ENCODE measurements at places on chromosomes 12 and 14.
A peak's percentile ranks its signal among the peaks of the same experiment; 100 is the strongest.

GRCh38 chr14:89444516-89445125, 27.6 kb upstream of the FOXN3 start:
- DNase-seq, result no peak

GRCh38 chr12:115910057-115910456, 367.4 kb downstream of the MED13L start:
- DNase-seq, result no peak

- no peak for DNase-seq
Measured at GRCh38 chr14:36666416-36667206, 5.0 kb downstream of the PAX9 start.

- DNase-seq, result no peak
Measured at GRCh38 chr12:53577941-53578352, 48.2 kb downstream of the ATF7 start.

DNA sequence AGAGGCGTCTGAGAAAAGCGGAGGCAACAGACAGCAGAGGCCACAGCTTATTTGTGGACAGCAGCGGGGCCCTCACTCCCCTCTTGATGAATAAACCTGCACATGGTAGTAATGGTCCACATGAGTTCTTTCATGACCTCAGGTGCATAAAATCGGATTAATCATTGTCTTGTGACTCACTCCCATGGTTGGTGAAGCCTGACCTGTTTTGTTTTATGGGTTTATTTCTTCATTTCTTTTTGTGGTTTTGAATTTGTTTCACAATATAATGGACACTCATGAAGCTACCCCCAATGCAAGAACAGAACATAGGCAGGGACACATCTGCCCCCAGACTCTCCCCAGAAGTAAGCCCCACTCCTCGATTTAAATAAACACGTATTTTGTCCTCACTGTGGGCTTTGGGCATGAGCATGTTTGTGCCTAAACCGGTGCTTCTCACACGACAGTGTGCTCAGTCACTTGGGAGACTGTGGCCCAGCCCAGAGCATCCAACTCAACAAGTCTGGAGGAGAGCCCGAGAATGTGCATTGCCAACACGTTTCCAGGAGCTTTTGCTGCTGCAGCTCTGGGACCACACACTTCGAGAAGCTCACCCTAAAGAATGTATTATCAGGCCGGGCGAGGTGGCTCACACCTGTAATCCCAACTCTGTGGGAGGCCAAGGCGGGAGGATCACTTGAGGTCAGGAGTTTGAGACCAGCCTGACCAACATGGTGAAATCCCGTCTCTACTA, 116.1 kb downstream of the SCARB1 start:
- DNase-seq, result no peak

DNA sequence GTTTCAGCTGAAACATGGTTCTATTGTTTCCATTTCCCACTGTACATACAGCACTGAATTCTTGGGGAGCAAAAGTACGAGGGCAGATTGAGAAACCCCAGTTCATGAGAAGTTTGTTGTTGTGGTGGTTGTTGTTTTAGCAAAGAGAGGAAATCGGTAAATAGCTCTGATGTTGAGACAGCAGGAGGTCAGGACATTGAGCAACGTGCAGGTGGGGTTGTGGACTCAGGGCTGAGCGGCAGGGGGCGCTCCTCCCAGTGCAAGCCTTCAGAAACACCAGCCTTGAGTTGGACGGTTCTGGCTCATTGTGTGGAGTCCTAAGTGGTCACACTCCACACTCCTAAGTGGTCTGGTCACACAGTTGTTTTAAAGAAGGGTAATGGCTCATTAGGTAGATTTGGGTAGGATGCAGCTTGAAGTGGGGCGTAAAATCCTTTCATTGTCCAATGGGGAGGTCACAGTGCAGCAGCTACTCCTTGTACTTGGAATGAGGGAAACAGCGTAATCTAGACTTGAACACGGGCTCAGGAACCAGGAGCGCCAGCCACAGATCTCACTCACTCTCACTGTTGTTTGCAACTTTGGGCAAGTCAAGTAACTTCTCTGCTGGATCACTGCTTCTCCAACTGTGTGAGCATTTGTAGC, 14.5 kb upstream of the PWP1 start:
- DNase-seq, result peak; percentile 47

- no peak for DNase-seq
Measured at GRCh38 chr14:103315351-103315911, 18.6 kb upstream of the EIF5 start.

DNA sequence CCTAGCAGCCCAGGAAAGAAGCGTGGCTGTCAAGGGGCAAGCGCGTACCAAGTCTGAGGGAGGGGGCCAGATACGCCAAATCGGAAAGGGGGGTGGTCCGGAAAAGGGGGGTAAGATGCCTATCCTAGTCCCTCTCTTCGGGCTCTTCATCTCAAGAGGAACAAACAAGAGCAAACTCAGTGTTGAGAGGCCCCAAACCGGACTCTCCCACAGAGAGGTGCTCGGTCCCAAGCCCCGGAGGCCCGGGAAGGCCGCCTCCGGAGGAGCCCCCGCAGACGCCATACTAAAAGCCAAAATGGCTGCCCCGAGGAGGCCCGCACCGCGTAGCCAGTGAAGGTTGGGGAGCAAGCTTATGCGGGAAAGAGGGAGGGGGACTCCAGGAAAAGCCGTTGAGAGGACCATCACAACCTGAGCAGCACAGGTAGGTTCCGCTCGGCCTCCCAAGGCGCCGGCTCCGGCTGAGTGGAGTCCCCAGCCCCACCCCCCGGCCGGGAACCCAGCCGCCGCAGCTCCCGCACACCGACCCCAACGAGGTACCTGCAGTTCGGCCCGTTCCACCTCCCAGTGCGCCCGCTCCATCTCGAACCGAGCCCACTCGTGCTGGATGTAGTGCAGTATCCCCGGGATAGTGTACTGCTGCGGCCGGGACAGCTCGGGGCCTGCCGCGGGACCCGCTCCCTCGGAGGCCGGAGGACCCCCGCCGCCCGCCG, at the start of gene AP4S1:
AP4S1 (plus strand) TSS at position 283 of the 710 bp plus-strand sequence. CDS start 40,548 bp downstream, outside the sequence.
- DNase-seq, result no peak

DNA sequence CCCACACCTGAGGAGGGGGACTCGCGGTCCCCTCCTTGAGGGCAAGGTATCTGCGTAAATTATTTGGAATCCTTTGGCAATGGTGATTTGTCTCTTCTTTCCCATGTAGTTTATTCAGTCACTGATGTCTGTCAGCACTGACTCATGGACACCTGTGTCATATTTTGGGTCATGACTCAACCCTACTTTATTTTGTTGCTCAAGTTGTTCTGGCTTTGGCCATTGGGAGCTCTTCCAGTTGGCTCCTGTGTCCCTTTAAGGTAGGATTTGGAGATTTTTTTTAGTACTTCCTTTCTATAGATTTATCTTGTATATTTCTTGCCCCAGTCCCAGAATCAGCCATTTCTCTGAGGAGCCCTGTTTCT, 47.4 kb upstream of the C14orf180 start:
- DNase-seq, result no peak

GRCh38 chr14:90658541-90658967, 157.7 kb downstream of the TTC7B start:
- DNase-seq, result no peak

DNA sequence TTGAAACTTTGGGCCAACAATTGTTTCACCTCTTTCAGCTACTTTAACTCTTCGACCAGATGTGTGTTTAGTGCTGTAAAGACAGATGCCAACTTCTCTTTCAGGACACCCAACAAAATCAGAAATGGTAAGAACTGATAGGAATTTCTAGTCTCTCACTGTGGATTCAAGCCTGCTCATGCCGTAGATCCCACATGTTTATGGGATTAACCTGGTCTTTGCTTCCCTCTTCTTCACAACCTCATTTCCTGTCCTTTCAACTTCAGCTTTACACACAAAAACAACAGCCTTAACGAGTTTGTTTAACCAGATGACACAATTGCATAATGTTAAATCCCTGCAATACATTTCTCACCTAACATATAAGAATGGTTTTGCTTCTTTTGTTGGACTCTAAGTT, 1031.9 kb upstream of the LRFN5 start:
- no peak for DNase-seq

DNA sequence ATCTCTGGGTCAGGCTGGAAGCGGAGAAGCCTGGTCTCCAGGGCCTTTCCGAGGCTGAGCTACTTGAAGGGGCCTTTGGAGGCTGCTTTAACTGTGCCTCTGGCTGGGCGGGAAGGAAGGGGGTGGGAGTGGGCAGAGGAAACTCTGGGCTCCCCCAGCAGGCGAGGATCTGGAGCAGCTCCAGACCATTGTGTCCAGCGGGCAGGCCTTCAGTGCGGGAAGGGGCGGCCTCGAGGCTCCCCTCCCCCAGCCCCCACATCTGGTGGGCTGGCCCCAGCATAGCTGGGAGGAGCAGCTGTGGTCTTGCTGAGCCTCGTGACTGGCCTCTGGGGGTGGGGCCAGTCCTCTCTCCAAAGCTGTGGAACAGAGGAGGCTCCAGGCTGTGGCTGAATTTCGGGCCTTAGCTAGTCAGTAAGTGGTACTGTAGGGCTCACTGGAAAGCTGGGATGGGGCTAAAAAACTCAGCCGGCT, 3.4 kb downstream of the TAMALIN start:
- no peak for DNase-seq

GRCh38 chr14:101405171-101405883, 156.0 kb upstream of the DIO3 start:
- no peak for DNase-seq

DNA sequence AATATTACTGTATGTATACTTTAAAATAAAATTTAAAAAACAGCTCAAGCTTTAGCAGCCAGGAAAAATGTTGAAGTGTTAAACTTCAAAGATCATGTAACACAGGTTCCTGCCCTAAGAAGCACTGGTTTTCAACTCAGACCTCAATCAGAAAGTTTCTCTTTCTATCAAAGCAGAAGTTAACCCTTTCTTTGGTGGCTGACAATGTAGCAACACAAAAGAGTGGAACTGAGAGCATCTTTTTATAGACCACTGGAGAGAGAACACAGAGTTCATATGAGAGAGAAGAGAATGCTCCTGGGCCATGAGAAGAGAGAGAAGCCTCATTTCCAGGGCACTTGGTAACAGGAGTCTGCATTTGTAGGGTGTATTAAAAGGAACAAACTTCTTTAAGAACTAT, 42.2 kb upstream of the KTN1 start:
- DNase-seq, result no peak

- DNase-seq, result peak; percentile 84
Measured at GRCh38 chr14:39368261-39368959, 63.8 kb downstream of the FBXO33 start.

- DNase-seq, result peak; percentile 25
Measured at GRCh38 chr12:124240493-124240892, 54.4 kb upstream of the RFLNA start.

- DNase-seq, result no peak
Measured at GRCh38 chr12:112939761-112940381, 1.6 kb downstream of the OAS3 start.

GRCh38 chr14:73188501-73188911, 48.8 kb upstream of the PAPLN start:
- DNase-seq, result no peak

- no peak for DNase-seq
Measured at GRCh38 chr12:52268212-52268611, 6.2 kb upstream of the KRT86 start.

DNA sequence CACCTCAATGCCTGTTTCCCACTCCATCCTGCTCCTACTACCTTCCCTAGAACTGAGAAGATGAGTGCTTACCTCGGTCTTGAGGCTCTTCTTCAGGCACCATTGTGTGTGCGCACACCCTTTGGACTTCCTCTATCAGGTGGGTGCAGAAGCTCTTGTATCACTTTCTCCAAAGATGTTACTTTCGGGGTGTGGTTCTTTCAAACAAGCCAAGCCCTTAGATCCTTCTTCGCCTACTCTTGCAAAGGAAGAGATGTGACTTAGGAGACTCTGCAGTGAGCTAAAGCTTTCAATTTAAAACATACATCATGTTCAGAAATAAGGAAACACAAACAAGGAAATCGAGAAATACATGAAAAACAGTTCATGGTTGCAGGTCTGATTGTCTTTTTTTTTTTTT, at the start of gene CLEC4C:
CLEC4C (minus strand) TSS at position 130 of the 400 bp plus-strand sequence; CDS start at position 103, 27 bp downstream.
- no peak for DNase-seq

- DNase-seq, result no peak
Measured at GRCh38 chr12:15495746-15496145, 173.4 kb downstream of the PTPRO start.

GRCh38 chr12:26101350-26101734, 23.5 kb downstream of the BHLHE41 start:
- DNase-seq, result no peak

DNA sequence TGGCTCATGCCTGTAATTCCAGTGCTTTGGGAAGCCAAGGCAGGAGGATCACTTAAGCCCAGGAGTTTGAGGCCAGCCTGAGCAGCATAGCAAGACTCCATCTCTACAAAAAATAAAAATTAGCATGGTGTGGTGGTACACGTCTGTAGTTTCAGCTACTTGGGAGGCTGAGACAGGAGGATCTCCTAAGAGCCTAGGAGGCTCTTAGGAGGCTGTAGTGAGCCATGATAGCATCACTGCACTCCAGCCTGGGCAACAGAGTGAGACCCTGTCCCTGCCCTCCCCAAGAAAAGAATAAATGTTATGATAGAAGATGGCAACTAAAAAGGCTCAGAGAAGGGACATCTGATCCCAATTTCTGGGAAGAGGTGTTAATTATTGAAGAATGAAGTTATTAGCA, 3.2 kb upstream of the MANSC1 start:
- no peak for DNase-seq

GRCh38 chr12:120977531-120978295, 630 bp upstream of the HNF1A start:
- DNase-seq, result no peak

DNA sequence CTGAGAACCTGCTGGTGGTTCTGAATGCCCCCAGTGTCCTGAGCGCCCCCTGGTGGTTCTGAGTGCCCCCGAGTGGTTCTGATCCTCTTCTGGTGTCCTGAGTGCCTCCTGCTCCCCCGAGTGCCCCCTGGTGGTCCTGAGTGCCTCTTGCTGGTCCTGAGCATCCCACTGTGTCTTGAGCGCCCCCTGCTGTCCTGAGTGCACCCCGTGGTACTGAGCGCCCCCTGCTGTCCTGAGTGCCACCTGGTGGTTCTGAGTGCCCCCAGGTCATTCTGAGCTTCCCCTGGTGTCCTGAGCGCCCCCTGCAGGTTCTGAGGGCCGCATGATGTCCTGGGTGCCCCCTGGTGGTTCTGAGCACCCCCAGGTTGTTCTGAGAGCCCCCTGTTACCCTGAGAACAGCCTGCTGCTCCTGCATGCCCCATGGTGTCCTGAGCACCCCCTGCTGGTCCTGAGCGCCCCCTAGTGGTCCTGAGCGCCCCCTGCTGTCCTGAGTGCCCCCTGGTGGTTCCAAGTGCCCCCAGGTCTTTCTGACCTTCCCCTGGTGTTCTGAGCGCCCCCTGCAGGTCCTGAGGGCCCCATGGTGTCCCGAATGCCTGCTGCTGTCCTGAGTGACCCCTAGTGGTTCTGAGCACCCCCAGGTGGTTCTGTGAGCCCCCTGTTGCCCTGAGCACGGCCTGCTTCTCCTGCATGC, 1165.4 kb downstream of the TMEM121 start:
- DNase-seq, result no peak

GRCh38 chr12:50988051-50988450, 35.7 kb downstream of the HIGD1C start:
- DNase-seq, result no peak
